Activated gamma-delta T cell treated with Interleukin-2 at 50 U/mL for 16 hours (primary cell): ENCODE measurements at places on chromosomes 3 and 15.
A peak's percentile ranks its signal among the peaks of the same experiment; 100 is the strongest.

- DNase-seq, result no peak
These were observed 128.0 kb downstream of the DNAJB8 start for GRCh38 chr3:128338536-128339330.

- peak; percentile 67 for DNase-seq
These were observed 27.6 kb upstream of the CXCR6 start for GRCh38 chr3:45915518-45916231.

GRCh38 chr15:88674661-88675060 is 35.8 kb downstream of the ISG20 start:
- DNase-seq, result no peak

DNA sequence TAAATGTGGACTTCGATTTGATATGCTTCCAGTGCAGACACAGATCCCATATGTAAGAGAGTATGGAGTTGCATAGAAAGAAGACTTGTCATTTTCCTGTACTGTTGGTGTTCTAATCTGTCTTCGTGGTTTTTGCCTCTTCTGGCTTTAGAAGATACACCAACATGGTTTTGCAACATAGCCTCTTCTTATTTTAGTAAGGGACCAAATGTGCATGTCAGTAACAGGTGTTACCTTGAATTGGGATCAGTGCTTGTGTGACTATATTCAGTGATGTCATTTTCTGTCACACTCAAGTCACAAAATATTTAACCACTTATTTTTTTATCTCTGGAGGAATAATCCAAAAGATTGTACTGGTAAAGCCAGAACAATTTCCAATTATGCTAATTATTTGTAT is 140.4 kb downstream of the SNRPN start:
- DNase-seq, result no peak

- no peak for DNase-seq
These were observed 33.9 kb downstream of the RARB start for GRCh38 chr3:25461946-25462345.

- no peak for DNase-seq
These were observed 225.9 kb downstream of the ITPR1 start for GRCh38 chr3:4719046-4719501.

GRCh38 chr15:57920911-57921310 is 144.6 kb downstream of the ALDH1A2 start:
- no peak for DNase-seq

DNA sequence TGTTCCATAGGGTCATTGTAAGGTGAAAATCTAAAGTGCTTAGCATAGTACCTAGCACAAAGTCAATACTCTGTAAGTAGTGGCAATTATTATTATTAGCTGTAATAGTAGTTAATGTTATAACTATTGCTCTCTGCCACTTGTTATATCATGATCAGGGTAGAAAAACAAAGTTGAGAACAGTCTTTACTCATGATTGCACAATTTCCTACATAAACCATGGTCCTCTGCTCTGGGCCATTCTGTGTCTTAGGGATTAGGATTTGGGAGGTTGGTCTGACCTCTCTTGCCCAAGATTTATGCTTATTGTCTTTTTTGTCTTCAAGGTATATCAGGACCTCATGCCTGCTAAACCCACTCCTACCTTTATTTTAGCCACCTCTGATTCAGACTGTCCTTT is 4.3 kb upstream of the LRRC58 start:
- no peak for DNase-seq

DNA sequence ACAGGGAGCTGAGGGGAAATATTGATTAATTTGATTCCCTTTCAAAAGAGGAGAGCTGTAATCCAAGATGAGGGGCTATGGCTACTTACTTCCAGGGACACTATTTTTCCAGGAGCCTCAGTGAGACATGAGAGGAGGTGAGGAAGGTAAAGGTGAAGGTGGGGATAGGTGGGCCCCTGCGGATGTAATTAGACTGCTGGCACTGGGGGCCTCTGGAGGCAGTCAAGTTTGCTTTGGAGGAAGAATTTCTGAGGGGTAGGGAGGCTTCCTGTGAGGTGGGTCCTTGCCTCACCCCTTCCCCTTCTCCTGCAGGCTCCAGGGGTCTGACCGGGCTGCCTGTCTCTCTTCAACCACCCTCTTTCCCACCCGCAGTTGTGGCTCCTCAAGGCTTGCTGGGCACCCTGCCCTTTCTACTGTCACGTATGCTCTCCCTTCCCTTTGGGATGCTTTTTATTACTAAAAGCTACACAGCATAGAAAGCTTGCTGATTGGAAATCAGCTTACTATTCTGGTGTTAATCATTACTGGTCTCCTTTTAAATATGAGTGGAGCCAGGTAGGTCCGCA is 22.5 kb downstream of the GASK1A start:
- no peak for DNase-seq

DNA sequence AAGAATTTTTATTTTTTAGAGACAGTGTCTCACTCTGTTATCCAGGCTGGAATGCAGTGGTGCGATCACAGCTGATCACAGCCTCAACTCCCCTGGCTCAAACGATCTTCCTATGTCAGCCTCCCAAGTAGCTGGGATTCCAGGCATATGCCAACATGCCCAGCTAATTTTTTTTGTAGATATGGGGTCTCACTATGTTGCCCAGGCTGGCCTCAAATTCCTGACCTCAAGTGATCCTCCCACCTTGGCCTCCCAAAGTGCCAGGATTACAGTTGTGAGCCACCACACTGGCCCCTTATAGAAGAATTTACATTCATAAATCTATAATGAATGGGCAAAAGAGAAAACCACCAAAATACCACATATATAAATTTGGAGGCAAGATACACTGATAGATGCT is 15.2 kb downstream of the SENP7 start:
- no peak for DNase-seq

DNA sequence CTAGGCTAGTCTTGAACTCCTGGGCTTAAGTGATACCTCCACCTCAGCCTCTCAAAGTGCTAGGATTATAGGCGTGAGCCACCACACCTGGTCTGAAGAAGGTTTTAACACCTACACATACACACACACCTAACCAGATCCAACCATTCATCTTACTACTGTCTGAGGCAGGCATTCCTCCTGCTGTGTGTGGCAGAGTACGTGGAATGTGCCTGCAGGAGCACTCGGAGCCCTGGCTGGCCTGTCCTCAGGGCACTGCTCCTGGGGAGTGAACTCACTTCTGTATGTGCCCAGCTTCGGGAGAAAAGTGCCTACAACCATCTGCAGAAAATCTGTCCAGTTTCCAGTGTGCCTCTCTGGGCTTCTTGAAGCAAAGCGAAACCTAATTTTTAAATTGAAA is 58.2 kb upstream of the LIMD1 start:
- no peak for DNase-seq

- DNase-seq, result no peak
These were observed 17.3 kb downstream of the PLS1 start for GRCh38 chr3:142613491-142613890.

GRCh38 chr3:52696830-52697631 is 8.6 kb downstream of the GLT8D1 start:
- no peak for DNase-seq
